ENCODE measurements at places on chromosomes 1 and 21. TPM values are rescaled to one million over a fixed set of nuclear protein-coding genes. Genes with fewer than 3 reads are reported as not detected.

SSBP3 gene
- total RNA-seq: 8.8 TPM

CLCA1 gene
- total RNA-seq: not detected

SDE2 gene
- total RNA-seq: 10.9 TPM

SPRR2G gene
- total RNA-seq: not detected

MAP1LC3C gene
- total RNA-seq: 0.23 TPM

TSPEAR gene
- total RNA-seq: not detected

RBP7 gene
- total RNA-seq: 6.3 TPM

RPE65 gene
- total RNA-seq: not detected

TSPAN2 gene
- 0.95 TPM for total RNA-seq

AADACL3 gene
- total RNA-seq: not detected

SLC44A3 gene
- 1.8 TPM for total RNA-seq
